ENCODE measurements at places on chromosomes 7 and 10. TPM values are rescaled to one million over a fixed set of nuclear protein-coding genes. Genes with fewer than 3 reads are reported as not detected.
A peak's percentile ranks its signal among the peaks of the same experiment; 100 is the strongest.

- H3K36me3 ChIP-seq: peaks cover 75% of the 10 kb centered on the region
- H3K27me3 ChIP-seq: no peaks in the 10 kb centered on the region
- peaks cover 98% of the 10 kb centered on the region for H3K4me1 ChIP-seq
- H3K27ac ChIP-seq: peak overlapping the region; percentile 52
- no peak for DNase-seq
Observed at GRCh38 chr10:74072503-74072902, 74.6 kb downstream of the VCL start.

GRCh38 chr10:63683223-63683622, 162.0 kb downstream of the REEP3 start:
- H3K36me3 ChIP-seq: no peaks in the 10 kb centered on the region
- peaks cover 3% of the 10 kb centered on the region for H3K27me3 ChIP-seq
- peaks cover 23% of the 10 kb centered on the region for H3K4me1 ChIP-seq
- H3K4me3 ChIP-seq: no peak overlapping the region

GRCh38 chr7:158061026-158061630, 526.5 kb downstream of the PTPRN2 start:
- H3K27me3 ChIP-seq: no peaks in the 10 kb centered on the region
- DNase-seq: no peak
- no peaks in the 10 kb centered on the region for H3K4me1 ChIP-seq
- H3K27ac ChIP-seq: no peak overlapping the region
- peaks cover 5% of the 10 kb centered on the region for H3K36me3 ChIP-seq

- no peak within 1 kb of the TSS for H3K4me3 ChIP-seq
Observed at GRCh38 chr7:142939226-142939910, at the start of gene LLCFC1. Gene LLCFC1, plus strand, starts transcription at chr7:142939484. Its CDS starts 138 bp downstream, at chr7:142939622.

DNA sequence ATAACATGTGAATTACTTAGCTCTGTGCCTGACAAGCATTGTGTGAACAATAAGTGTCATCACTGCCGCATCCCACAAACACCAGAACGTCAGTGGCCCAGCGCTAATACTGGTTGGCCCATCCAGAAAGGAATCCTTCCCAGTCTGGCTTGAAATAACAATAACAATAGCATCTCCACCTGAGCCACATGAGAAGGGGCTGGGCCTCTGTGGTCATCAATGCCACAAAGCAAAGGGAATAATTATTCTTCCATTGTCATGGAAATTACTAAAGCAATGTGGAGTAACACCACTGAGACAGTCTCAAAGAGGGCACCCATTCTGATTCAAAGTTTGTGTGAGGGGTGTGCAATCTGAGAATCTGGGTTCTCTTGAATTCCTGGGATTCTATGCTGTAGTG, 105.7 kb upstream of the INHBA start:
- no peaks in the 10 kb centered on the region for H3K4me1 ChIP-seq
- no peak overlapping the region for H3K27ac ChIP-seq
- no peak for DNase-seq
- no peaks in the 10 kb centered on the region for H3K27me3 ChIP-seq
- H3K4me3 ChIP-seq: no peak overlapping the region
- H3K36me3 ChIP-seq: no peaks in the 10 kb centered on the region

DNA sequence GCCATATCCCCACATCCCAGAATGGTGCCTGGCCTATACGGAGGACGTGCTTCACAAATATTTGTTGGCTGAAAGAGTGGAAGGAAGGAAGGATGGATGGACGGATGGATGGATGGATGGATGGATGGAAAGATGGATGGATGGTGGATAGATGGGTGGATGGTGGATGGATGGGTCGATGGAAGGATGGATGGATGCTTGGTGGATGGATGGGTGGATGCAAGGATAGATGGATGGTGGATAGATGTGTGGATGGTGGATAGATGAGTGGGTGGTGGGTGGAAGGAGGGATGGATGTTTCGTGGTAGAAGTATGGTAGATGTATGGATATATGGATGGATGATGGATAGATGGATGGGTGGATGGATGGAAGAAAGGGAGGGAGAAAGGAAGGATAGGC, 10.8 kb downstream of the CHAT start:
- no peak overlapping the region for H3K27ac ChIP-seq
- no peaks in the 10 kb centered on the region for H3K4me1 ChIP-seq
- H3K36me3 ChIP-seq: no peaks in the 10 kb centered on the region
- no peak for DNase-seq
- H3K27me3 ChIP-seq: peaks cover 38% of the 10 kb centered on the region

DNA sequence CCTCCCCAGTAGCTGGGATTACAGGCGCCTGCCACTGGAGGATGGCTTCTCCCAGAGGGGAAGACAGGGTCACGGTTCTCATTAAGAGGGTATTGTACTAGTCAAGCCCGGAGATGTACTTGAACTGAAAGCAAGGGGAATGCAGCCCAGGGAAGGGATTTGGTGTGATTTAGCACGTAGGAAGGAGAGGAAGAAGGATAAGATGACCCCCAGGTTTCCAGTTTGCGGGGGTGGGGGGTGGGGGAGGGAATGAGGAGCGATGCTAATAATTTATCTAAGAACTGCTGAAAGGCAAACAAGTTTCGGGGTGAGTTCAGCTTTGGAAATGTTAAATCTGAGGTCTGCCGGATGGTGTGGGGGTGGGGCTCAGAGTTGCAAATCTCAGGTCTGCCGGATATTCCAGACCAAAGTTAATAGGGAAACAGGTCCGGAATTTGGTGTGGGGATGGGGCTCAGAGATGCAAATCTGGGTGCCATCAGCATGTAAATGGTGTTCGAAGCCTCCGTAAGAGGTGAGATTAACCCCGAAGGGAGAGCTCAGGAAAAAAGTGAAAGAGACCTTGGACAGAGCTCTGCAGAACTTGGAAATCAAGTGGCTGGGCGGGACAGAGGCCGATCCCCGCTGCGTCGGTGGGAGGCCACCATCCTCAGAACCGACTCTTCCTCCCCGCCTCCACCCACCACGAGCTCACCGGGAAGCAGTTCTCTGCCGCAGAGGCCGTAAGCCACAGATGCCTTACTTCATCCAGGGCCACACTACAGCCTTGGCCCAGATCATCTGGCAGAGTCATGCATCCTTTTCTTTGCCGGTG, 1.6 kb upstream of the SEPHS1 start:
- peak overlapping the region; percentile 92 for H3K4me3 ChIP-seq
- H3K27me3 ChIP-seq: peaks cover 9% of the 10 kb centered on the region
- H3K36me3 ChIP-seq: no peaks in the 10 kb centered on the region

GRCh38 chr7:99497766-99498545, 2.1 kb downstream of the ZNF394 start:
- H3K4me3 ChIP-seq: peak overlapping the region; percentile 98
- H3K4me1 ChIP-seq: peaks cover 28% of the 10 kb centered on the region
- H3K36me3 ChIP-seq: peaks cover 65% of the 10 kb centered on the region

DNA sequence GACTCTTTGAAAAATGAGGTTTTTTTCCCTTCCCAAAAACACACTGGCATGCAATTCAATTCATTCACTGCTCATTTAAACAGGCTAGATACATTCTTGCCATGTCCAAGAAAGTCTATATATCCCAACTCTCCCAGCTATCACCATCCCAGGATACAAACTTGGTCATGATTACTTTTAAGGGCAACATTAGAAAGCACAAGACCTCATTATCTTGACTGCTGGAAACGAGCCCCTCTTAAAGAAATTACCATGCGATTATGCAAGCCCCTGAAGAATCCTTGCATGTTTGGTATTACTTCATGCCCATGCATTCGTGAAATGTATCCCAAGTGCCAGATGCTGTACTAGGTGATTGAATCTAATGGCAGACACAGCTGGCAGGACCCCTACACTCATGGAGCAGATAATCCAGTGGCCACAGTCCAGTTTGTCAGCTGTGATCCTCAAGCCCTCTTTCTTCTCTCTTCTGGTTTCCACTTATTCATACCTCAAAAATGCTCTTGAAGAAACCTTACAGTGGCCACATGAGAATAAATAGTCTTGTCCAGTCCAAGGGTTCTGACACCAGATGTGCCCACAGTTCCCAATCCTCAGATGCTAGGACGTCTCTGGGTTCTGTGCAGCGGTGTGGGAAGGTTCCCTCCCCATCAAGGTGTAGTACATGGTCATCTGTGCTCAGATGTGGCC, 103.7 kb upstream of the HABP2 start:
- DNase-seq: no peak
- no peaks in the 10 kb centered on the region for H3K4me1 ChIP-seq
- peaks cover 61% of the 10 kb centered on the region for H3K27me3 ChIP-seq
- no peak overlapping the region for H3K4me3 ChIP-seq
- H3K27ac ChIP-seq: no peak overlapping the region

DNA sequence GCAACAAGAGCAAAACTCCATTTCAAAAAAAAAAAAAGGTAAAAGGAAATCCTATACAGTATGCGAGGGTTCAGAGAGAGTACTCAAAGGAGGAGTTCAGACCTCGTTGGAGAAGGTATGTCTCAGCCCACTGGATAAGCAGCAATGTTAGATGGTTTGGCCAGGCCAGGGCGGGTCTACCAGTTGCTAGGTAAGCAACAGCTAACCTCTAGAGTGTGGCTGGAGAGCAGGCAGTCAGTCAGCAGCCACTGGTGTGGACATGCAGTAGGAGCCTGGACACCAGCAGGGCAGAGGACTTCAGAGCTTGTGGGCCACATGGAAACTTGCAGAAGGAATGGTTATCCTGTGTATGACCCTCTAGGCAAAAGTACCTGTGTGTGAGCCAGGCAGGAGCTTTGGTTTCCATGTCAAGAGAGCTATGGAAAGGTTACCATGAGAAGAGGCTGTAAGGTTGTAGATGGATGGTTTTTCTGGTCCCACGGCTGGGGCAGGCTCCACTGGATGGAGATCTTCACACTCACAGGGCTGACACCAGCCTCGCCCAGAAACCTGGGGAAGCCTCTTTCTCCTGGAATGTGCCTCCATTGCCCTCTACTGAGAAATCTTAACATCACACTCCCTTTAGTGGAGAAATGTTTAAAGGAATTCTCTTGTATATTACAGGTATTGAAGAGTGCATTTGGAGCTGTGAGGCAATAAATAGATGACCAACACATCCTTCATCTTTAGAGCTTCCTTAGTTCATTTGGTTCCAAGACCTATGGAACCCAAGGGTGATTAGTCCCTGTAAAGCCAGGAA, 63.6 kb downstream of the CCDC186 start:
- no peaks in the 10 kb centered on the region for H3K4me1 ChIP-seq
- peaks cover 6% of the 10 kb centered on the region for H3K27me3 ChIP-seq
- peak; percentile 14 for DNase-seq
- H3K4me3 ChIP-seq: no peak overlapping the region
- no peak overlapping the region for H3K27ac ChIP-seq

- no peak overlapping the region for H3K27ac ChIP-seq
- no peak overlapping the region for H3K4me3 ChIP-seq
- H3K36me3 ChIP-seq: no peaks in the 10 kb centered on the region
- H3K27me3 ChIP-seq: peaks cover 4% of the 10 kb centered on the region
Observed at GRCh38 chr10:28181478-28182096, 121.3 kb downstream of the MPP7 start.

DNA sequence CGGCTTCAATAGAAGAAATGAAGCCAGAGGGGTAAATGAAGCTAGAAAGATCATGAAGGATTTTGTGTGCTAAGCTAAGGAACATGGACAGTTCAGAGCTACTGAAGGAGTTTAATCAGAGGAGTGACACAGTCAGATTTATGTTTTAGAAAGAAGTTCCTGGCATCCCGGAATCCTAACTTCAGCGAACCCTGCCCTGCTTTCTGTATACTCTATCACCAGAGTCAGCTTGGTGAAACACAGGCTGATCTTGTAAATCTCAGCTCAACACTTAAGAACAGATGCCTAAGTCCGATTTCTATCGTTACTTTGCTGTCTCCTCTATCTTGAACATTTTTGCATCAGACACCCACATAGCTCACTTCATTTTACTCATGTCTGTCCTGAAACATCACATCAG, 9.1 kb downstream of the AHR start:
- H3K4me1 ChIP-seq: 0 out of 2 replicates have a peak, but pooled peaks cover 7% of the 10 kb centered on the region
- H3K27me3 ChIP-seq: no peaks in the 10 kb centered on the region
- no peak overlapping the region for H3K27ac ChIP-seq

DNA sequence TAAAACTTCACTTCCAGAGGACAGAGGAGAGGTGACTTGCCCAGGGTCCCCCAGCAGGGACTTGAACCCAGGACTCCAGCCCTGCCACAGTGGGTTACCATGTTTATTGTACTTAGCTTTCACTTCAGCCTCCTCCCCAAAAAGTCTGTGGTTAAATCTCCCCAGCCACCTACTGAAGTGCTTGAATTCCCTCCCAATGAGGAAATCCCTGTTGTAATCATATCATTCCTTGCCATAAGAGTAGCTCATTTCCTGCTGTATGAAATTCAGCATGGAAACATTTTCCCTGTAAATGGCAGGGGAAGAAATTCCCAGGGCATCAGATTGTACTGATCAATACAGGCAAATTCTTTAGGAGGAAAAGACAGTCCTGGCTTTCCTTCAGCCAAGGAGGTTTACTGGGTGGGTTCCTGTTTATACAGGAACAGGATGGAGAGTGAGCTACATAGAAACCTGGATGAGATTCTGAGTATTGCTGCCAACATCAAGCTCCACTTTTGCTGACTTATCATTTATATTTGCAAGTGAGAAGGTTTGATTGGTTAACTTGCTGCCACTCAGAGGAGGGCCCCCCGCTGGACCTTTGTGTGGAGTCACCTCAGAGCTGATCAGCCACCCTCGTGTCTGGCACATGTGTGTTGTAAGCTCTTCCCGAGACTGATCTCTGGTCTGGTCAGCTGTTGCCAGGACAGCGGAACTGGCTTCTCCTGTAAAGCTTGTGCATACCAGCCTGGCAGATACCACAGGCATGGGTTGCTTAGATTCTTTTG, 16.4 kb upstream of the PDZD8 start:
- H3K4me3 ChIP-seq: no peak overlapping the region
- no peak overlapping the region for H3K27ac ChIP-seq
- DNase-seq: peak; percentile 74
- no peaks in the 10 kb centered on the region for H3K4me1 ChIP-seq
- no peaks in the 10 kb centered on the region for H3K36me3 ChIP-seq
- H3K27me3 ChIP-seq: peaks cover 26% of the 10 kb centered on the region

GRCh38 chr10:32941357-32941756, 16.7 kb downstream of the ITGB1 start:
- peak overlapping the region; percentile 62 for H3K27ac ChIP-seq
- H3K27me3 ChIP-seq: no peaks in the 10 kb centered on the region
- H3K36me3 ChIP-seq: peaks cover 38% of the 10 kb centered on the region
- H3K4me3 ChIP-seq: peak overlapping the region; percentile 63

- H3K4me3 ChIP-seq: no peak overlapping the region
- 0 out of 2 replicates have a peak, but pooled peaks cover 4% of the 10 kb centered on the region for H3K4me1 ChIP-seq
- H3K27ac ChIP-seq: no peak overlapping the region
- no peak for DNase-seq
Observed at GRCh38 chr7:155543011-155543876, 3.1 kb downstream of the CNPY1 start.

DNA sequence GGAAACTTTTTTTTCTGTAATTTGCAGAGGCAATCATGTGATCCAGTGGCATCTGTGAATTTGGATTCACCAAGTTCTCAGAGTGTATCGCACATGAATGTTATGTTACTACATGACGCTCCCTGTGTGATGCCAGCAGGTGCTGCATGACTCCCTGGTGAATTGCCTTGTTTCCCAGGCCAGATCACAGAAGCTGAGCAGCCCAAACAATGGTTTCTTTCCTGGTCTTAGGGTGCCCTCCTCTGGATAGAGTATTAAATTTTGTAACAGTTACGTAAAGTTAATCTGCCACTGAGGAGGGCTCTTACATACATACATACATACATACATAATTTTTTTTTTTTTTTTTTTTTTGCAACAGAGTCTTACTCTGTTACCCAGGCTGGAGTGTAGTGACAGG, 3.6 kb downstream of the ZSCAN21 start:
- H3K36me3 ChIP-seq: no peaks in the 10 kb centered on the region
- H3K4me3 ChIP-seq: no peak overlapping the region
- peak; percentile 77 for DNase-seq
- H3K27me3 ChIP-seq: no peaks in the 10 kb centered on the region
- H3K4me1 ChIP-seq: peaks cover 25% of the 10 kb centered on the region

Gene ABLIM1
- total RNA-seq: 6.0 TPM

Gene GRB10
- 11.3 TPM for total RNA-seq

Gene ABCC2
- 0.80 TPM for total RNA-seq

Gene TAS2R41
- not detected for total RNA-seq

Gene UNCX
- not detected for total RNA-seq

Gene LEP
- not detected for total RNA-seq
